ENCODE measurements at places on chromosomes 2 and 18. TPM values are rescaled to one million over a fixed set of nuclear protein-coding genes. Genes with fewer than 3 reads are reported as not detected.
A peak's percentile ranks its signal among the peaks of the same experiment; 100 is the strongest.

- H3K4me1 ChIP-seq, result no peaks in the 10 kb centered on the region
- H3K27ac ChIP-seq, result no peak overlapping the region
- H3K27me3 ChIP-seq, result no peaks in the 10 kb centered on the region
- no peak for DNase-seq
- H3K36me3 ChIP-seq, result no peaks in the 10 kb centered on the region
- H3K4me3 ChIP-seq, result no peak overlapping the region
These were observed 12.3 kb upstream of the ROCK2 start for GRCh38 chr2:11356764-11357163.

Gene CD226
- 0.07 TPM for total RNA-seq

- H3K27ac ChIP-seq, result peak overlapping the region; percentile 88
- DNase-seq, result no peak
- no peaks in the 10 kb centered on the region for H3K4me1 ChIP-seq
- H3K4me3 ChIP-seq, result peak overlapping the region; percentile 78
These were observed 1.1 kb downstream of the RNF103 start for GRCh38 chr2:86622519-86623042.

DNA sequence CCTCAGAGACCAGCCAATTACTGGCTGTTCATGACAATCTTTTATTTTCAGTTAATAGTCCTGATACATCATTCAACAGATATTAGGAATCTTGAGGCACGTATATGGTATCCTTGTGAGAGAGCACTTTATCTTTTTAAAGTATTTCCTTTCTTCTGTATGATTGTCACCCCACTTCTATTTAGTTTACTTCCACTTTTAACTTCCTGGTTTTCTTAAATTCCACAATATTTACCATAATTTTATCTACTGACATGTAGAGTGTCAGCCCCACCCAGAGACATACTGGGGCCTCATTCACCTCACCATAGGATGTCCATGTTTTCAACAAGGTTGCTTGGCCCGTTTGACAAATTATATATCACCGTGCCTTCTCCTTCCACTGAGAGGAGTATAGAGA, 182.9 kb upstream of the ID2 start:
- H3K27me3 ChIP-seq, result no peaks in the 10 kb centered on the region
- no peaks in the 10 kb centered on the region for H3K36me3 ChIP-seq
- H3K27ac ChIP-seq, result no peak overlapping the region
- DNase-seq, result no peak

Gene GALR1
- not detected for total RNA-seq

Gene CYRIA
- total RNA-seq, result 4.9 TPM

DNA sequence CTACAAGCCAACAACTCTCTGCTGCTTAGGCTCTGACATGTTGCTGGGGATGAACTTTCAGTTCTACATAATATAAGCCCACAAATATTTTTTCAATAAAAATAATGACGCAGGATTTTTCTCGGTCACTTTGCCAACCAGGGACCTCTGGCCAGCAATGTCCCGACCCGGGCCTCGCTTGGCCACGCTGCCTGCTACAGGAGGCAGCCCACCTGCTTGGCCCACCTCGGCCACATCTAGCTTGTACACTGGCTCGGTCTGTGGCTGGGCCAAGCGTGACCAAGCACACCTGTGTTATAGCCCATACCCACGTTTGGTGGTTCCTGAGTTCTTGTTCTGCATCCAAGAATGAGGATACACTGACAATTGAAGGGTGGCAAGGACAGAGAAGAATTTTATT, 773.5 kb downstream of the CPS1 start:
- H3K27me3 ChIP-seq, result no peaks in the 10 kb centered on the region
- H3K4me1 ChIP-seq, result no peaks in the 10 kb centered on the region
- H3K27ac ChIP-seq, result no peak overlapping the region
- no peaks in the 10 kb centered on the region for H3K36me3 ChIP-seq

Gene MPP4
- 2.9 TPM for total RNA-seq

DNA sequence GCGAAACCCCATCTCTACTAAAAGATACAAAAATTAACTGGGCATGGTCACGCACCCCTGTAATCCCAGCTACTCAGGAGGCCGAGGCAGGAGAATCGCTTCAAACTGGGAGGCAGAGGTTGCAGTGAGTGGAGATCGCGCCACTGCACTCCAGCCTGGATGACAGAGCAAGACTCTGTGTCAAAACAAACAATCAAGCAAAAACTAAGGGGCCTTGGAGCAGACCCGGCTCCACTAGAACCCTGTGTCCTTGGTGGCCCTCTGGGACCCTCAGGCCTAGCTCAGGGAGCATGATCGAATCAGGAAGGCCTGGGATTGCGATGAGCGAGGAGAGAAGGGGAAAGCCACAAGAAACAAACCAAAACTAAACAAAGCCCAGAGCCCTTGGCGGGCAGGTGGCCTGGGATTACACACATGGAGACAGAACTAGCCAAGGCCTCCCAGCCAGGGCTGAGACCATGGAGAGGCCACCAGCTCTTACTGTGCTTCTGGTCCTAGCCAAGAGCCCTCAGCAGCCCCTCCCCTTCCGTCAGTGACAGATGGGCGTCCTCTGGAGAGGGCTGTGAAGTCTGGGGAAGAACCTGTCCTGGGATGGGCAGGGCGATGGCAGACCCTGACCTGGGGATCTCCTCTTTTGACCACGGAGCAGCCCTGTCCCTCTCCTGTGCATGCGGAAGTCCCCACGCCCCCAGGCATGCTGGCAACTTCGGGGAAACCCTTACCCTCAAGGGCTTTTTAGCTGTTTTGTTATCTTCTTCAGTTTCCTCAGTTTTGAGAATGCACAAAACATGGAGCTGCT, 27.4 kb upstream of the CATIP start:
- no peak overlapping the region for H3K4me3 ChIP-seq
- H3K36me3 ChIP-seq, result no peaks in the 10 kb centered on the region
- DNase-seq, result no peak
- no peak overlapping the region for H3K27ac ChIP-seq
